ENCODE measurements at places on chromosomes 7 and 10.

- no peak for DNase-seq
These were observed 369.4 kb downstream of the INHBA start for GRCh38 chr7:41333511-41333910.

GRCh38 chr7:91373111-91373800, 109.0 kb downstream of the FZD1 start:
- no peak for DNase-seq

GRCh38 chr7:116752305-116753074, 80.5 kb downstream of the MET start:
- DNase-seq, result no peak

DNA sequence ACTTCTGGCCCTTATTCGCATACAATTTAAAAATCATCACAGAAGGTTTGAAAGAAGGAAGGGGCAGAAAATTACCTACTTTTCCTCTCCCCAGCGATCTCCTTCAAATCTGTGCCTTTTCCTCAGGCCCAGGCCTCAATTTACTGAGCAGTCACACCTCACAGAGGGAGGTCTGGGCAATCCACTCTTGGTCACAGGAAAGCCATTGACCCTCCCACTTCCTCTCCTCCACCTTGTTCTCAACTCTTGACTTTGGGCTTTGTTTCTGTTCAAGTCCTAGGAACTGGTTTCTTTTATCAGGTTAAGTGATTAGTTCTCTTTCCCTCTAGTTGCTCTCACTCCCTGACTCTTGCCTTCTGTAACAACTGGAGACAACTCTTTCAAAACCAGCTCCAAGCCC, 37.0 kb upstream of the ATRNL1 start:
- no peak for DNase-seq

DNA sequence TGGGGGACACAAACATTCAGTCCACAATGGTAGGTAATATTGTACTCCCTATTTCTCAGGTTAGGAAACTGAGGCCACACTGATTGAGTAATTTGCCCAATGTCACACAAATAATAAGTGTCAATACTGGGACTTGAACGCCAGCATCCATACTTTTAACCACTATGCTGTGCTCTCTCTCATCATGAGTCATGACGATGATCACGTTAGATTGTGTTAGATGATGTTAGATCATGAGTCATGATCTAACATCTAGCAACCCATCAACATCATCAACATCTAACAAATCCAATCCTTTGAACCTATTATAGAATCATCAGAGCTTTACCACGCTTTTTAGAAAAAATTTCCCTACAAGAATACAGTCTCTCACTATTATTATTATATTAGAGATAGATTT, 28.1 kb upstream of the HERPUD2 start:
- no peak for DNase-seq

- DNase-seq, result peak; percentile 27
These were observed 75.4 kb downstream of the PLXNA4 start for GRCh38 chr7:132500727-132501440.
